GM12864 (cell line): ENCODE measurements at places on chromosomes 7 and 10.

GRCh38 chr7:27677912-27678612 is 15.4 kb upstream of the HIBADH start:
- no peak for DNase-seq

- no peak for DNase-seq
These were observed 5.8 kb upstream of the CYP3A7 start for GRCh38 chr7:99740573-99741440.

GRCh38 chr7:84484502-84485079 is 290.0 kb upstream of the SEMA3A start:
- no peak for DNase-seq

DNA sequence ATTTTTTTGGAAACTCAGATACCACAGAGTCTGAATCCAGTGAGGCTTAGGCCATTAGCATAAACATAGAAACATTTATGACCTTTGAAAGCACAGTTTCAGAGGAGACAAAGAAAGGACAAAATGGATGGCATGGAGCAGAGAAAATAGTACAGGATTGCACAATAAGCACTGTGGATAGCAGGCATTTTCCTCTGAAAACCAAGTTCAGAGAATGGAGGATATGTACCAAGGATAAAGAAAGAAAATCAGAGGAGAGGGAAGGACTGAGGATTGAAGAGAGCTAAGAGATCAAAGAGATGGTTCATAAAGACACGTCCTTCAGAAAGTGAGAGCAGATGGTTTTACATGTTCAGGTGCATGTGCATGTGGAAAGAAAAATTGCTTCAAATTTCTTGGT is 707.2 kb upstream of the CELF2 start:
- DNase-seq = no peak

GRCh38 chr10:72252972-72253371 is 20.8 kb upstream of the DDIT4 start:
- DNase-seq = no peak

DNA sequence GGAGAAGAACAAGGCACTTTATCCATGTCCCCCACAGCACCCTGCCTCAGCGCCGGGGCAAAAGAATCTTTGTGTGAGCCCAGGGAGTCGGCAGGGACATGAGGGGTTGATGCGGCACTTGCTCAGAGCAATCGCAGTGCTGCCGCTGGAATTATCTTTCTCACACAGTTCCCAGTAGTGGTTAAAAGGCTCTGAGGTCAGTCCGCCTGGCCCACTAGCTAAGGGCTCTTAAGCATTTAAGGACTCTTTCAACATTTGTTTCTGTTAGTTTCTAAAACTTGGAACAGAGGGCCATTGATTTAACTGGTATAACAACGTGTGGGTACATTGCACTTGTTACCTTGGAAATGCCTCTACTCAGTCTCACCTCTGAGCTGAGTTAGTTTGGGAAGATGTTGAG is 208.0 kb upstream of the C7orf33 start:
- DNase-seq = no peak

- DNase-seq = no peak
These were observed 171.6 kb downstream of the GALNT17 start for GRCh38 chr7:71303566-71303965.

GRCh38 chr7:39721919-39722597 is 98.7 kb downstream of the RALA start:
- no peak for DNase-seq

- no peak for DNase-seq
These were observed 128.5 kb downstream of the ANKRD7 start for GRCh38 chr7:118352867-118353453.

DNA sequence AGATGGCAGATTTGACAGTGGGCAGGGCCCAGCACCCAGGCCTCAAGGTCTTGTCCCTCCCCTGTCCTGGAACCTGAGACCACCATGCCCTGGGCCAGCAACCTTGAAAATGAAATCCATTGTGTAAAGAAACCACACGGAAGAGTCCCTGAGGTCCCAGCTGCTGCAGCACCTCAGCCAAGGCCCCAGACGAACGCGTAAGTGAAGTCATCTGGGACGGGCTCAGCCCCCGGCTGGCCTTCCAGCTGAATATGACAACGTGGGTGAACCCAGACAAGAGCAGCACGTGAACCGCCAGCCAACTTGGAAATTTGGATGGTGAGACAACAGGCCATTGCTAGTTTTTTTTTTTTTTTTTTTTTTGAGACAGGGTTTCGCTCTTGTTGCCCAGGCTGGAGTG is 70.3 kb downstream of the CYTH3 start:
- no peak for DNase-seq

GRCh38 chr10:46068117-46068516 is 22.0 kb upstream of the MSMB start:
- no peak for DNase-seq

DNA sequence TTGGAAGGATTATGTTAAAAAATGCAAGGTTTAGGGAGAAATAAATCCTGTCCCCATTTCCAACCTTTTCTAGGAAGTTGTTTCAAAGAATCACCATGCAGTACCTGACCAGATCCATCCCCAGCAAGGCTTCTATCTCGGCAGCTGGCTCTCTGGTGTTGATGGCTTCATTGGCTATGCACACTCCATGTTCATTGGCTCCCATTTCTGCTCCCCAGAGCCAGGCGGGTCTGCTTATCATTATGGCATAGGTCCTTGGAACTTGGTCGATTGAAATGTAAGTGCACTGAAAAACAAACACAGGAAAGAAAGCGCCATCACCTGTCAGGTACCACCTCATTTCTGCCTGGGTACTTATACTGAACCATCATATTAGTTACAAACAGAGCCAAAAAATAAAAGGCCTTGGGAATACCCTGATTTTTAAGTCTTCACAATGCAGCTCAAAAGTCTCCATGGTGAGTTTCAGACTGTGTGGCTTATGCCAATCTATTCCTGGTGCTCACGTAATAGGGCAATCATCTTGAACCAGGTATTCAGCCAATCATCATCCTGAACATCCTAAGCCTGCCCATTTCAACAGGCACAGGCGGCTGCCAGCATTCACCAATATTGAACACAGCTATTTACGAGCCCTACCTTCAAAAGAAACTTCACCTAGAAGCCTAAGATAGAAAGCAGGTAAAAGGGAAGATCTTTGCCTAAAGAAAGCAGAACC is 34.4 kb downstream of the SCRN1 start:
- DNase-seq = no peak

DNA sequence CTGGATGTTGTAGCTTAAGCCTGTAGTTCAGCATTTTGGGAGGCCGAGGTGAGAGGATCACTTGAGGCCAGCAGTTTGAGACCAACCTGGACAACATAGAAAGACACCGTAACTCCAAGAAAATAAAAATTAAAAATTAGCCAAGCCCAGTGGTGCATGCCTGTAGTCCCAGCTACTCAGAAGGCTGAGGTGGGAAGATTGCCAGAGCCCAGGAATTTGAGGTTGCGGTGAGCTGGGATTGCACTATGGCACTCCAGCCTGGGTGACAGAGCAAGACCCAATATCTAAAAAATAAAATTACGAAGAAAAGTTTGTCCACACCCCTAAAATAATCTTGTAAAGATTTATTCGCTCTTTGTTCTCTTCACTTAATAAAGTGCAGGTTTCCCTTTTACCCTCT is 951.0 kb downstream of the TYW1 start:
- DNase-seq = no peak

GRCh38 chr7:24665564-24666294 is 91.5 kb downstream of the GSDME start:
- DNase-seq = peak; percentile 19

- no peak for DNase-seq
These were observed 18.1 kb downstream of the IL2RA start for GRCh38 chr10:6044060-6044459.

GRCh38 chr10:127318396-127318795 is 122.0 kb upstream of the INSYN2A start:
- no peak for DNase-seq

DNA sequence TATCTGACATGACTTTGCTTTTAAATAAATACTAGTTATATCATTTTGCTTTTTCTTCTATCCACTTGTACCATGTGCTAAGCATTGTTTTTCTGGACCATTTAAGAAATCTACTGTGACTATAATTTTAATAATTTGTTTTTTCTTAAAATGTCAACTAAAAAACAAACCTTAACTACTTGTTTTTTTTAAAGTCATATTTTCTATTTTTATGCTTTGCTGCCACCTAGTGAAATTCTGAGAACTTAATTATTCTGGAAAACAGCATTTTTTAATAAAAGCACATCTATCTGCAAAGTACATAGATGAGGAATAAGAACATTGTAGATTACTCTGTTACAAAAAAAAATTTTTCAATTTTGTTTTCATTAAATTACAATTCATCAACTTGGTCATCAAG is 47.4 kb downstream of the ORC5 start:
- DNase-seq = no peak

- DNase-seq = no peak
These were observed 5.4 kb upstream of the RABGEF1 start for GRCh38 chr7:66735154-66735553.

DNA sequence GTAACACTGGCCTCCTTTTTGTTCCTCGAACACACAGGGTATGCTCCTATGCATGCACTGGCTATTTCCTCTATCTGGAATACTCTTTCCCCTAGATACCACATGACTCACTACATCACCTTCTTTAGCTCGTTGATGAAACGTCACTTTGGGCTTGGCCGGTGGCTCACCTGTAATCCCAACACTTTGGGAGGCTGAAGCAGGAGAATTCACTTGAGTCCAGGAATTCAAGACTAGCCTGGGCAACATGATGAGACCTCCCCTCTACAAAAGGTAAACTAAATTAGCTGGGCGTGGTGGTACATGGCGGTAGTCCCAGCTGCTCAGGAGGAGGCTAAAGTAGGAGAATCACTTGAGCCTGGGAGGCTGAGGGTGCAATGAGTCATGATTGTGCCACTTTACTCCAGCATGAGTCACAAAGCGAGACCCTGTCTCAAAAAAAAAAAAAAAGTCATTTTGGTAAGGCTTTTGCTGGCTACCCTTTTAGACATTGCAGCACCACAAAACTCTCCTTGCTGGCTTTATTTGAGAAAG is 14.5 kb downstream of the ANKIB1 start:
- no peak for DNase-seq
